Activated CD4-positive, alpha-beta T cell treated with anti-CD3 and anti-CD28 coated beads, Interleukin-2, Interleukin-4, amounts not matched to agents 100 ng/mL and 50 ng/mL, durations not matched to agents 16 hours and 8 hours (primary cell): ENCODE measurements at places on chromosomes 5 and 9.

- peak; percentile 69 for DNase-seq
Observed at GRCh38 chr9:21852754-21853153, 50.3 kb downstream of the MTAP start.

DNA sequence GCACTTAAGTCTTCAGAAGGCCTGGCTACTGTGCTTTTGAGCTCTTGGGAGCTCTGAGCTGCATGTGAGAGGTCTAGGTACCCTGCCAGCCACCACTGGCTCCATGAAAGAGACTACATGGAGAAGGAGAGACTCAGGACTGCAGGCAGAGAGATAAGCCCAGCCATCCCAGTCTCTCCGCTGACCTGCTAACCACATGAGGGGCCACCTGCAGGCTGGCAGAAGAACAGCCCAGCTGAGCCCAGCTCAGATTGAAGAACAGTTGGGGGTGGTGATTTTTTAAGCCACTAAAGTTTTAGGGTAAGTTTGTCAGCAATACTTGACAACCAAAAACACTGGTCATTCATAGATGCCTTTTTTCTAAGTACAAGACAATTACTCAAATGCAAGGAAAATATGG is 205.0 kb upstream of the PRDM9 start:
- DNase-seq, result no peak

DNA sequence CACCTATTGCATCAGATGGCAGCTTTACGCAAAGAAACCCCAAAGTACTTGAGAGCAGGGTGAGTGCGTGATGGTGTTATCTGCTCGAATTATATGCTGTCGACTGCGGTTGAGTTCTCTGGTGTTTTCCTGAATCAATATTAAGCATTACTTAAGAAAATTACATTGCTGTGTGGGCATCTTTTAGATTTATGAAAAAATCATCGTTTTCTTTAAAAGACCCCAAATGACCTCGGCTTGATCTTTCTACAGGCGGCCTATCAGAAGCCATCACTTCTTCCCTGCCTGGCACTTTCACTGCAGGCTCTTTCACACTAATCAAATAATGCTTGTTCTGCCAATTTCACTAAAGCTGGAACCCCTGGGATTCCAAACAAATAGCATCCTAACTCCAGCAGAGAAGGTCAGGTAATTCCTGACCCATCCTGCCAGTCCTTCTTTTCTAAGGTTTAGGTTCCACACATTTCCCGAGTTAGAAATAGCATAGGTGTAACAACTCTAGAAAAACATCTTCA is 1.7 kb downstream of the UBE2QL1 start:
- no peak for DNase-seq

DNA sequence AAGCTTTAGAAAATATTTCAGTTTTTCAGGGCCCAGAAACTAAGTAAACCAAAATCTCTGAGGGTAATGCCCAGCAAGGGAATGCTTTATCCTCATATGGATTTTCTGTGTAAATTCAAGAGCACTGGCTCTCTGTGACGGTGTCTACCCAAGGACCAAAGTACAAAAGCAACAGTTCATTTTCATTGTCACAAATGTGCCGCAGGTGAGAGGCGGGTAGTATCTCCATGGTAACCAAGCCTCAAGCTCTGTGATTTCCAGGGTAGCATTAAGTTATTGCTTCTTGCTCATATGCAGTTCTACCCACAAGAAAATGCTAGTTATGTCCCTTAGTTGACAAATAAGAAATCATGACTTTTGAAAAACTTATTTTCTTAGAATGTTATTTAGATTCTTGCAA is 164.3 kb downstream of the MTRR start:
- DNase-seq, result no peak
